ENCODE measurements at places on chromosomes 11 and 22.

- DNase-seq = no peak
These were observed 2.0 kb downstream of the P2RX3 start for GRCh38 chr11:57340039-57340615.

- no peak for DNase-seq
These were observed 593.6 kb downstream of the CNTN5 start for GRCh38 chr11:99614352-99614751.

DNA sequence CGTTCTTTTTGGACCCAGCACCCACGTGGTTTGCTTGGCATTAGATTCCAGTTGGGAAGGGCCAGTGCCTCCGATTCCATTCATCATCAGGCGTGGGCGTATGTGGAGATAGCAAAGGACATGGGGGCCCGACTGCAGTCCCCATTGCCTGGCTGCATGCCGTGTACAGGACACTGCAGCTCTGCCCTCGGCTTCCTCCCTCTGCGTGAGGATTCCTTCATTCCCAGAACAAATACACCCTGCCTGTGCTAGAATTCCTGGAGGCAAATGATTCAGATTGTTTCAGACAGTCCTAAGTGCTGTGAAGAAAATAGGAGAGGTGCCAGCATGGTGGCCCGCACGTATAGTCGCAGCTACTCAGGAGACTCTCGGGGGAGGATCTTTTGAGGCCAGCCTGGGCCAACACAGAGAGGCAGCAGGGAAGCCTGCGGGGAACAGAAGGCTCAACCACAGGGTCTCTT, 15.4 kb downstream of the DERL3 start:
- no peak for DNase-seq

GRCh38 chr11:69501891-69502860, 20.7 kb downstream of the LINC01488 start:
- no peak for DNase-seq

GRCh38 chr22:23072077-23072910, 2.0 kb downstream of the GNAZ start:
- DNase-seq = no peak

GRCh38 chr11:46348566-46349401, 1.5 kb downstream of the DGKZ start:
- no peak for DNase-seq

DNA sequence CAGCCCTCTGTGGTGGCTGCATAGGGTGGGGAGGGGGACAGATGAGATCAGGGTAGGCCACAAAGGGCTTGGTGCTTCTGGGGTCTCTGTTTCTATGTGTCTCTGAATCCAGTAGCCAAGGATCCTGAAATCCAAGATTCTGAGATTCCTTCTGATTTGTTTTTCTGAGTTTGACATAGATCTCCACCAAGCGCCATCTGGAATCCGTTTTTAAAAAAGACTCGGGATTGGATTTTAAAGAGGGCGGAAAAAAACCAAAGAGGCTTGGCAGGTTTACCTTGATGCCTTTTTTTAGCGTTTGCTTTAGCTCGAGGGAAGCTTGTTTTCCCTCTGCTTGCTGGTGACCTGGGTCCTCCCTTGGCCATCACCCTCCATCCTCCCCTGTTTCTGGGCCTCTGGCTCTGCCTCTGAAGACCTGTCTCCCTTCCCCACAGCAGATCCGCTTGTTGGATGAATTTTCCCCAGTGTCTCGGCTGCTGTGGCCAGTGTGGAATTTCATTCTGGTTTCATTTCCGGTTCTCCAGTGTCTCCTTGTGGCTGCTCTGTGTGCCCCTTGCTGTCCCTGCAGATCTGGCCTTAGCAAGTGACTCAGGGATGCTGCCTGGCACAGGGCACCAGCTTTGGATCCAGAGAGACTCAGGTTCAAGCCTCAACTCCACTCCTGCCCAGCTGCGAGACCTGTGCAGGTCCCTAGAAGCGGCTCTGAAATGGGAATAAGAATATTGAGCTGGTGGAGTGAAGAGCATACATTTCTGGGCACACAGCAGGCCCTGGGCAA, 15.1 kb downstream of the SYNGR1 start:
- DNase-seq = no peak

DNA sequence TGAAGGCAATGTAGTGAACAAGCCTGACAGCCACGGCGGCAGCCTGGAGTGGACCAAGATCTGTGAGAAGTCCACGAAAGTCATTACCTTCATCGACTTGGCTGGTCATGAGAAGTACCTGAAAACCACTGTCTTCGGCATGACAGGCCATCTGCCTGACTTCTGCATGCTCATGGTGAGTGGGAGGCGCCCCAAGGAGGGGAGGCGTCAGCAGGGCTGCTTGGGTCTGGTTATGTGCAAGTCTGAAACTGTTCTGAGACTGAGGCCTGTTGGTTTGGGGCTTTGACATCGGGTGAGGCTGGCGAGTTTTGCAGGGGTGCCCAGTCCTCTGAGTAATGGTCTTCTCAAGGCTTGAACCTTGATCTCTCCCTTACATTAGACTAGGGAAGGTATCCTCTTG, 11.1 kb downstream of the GTPBP1 start:
- no peak for DNase-seq

DNA sequence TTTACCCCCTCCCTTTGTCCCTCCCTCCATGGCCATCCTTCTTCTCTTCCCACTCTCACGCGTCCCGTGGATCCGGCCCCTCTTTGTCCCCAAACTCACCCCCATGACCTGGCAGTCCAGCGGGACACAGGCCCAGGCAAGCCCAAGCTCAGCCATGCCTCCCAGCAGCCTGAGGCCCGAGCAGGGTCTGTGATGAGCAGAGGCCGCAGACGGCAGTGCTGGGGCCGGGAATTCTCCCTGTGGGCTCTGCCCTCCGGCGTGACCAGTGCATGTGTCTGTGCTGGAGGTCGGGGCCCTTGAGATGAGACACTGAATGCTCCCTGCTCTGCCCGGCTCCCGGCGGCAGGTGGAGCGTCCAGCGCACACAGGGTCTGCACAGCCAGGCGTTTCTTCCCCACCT, 237.9 kb downstream of the BRD1 start:
- no peak for DNase-seq

GRCh38 chr22:49715450-49715849, 112.2 kb downstream of the BRD1 start:
- no peak for DNase-seq

DNA sequence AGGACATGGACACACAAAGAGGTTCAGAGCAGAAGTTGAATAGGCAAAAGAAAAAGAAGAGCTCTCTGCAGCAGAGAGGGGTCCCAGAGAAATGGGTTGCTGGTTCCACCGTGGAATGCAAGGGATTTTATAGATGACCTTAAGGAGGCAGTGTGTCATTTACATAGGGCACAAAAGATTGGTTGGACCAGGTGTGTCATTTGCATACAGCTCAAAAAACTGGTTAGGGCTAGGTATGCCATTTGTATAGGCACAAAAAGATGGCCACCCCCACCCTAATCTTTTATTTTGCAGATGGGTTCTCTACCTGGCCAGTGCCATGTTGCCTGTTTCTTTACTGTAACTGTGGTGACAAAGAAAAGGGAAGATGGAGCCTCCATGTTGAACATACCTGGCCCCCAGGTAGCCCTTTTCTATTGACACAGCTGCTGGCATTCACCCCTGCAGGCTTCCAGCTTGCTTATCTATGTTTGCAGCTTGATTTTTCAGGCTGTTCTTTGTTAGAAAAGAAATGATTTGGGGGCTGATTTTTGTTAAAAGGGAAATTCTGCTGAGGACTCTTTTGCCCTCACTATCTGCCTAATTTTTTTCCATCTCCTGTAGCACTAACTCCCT, 3.1 kb upstream of the CAVIN3 start:
- DNase-seq = no peak

GRCh38 chr11:2537896-2538724, 93.3 kb downstream of the KCNQ1 start:
- no peak for DNase-seq

DNA sequence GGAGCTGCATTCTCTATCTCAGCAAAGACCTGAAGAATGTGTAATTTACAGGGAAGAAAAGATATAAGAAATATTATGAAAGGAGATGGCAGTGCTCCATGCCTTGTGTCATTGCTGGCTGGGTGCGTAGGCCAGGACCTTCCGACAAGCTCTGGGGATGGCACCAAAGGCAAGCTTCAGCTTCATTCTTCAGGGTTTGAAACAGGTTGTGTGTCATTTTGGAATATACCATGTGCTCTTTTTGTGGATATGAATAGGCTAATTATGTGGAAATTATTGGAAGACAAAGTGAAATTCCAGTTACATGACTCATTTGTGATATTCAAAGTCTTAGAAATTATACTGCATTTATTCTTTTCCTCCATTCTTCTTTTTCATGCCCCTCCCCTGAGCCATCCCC, 5.7 kb upstream of the KIRREL3 start:
- no peak for DNase-seq

DNA sequence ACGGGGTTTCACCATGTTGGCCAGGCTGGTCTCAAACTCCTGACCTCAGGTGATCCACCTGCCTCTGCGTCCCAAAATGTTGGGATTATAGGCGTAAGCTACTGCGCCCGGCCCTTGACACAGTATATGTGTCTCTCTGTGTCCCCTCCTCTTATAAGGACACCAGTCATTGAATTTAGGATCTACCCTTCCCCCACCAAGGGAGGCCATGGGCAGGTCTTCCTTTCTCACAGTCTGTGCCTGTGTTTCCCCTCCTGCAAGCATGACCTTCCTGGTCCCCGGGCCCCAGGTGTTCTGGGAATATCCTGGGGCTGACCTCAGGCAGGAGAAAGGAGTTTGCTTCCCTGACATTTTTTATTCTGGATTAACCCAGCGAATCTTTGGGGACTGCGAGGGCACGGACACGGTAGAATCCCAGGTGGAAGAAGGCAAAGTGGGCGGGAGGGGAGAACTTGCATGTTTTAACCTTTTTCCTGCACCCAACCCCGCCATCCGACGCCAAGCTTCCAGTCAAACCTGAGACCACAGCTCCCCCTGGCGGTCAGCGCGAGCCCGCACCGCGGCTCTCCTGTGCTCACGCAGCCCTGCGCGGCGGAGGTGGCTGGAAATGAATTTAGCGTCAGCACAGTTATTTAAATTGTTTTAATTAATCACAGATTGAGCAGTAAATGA, 42.1 kb upstream of the ISX start:
- DNase-seq = peak; percentile 66

DNA sequence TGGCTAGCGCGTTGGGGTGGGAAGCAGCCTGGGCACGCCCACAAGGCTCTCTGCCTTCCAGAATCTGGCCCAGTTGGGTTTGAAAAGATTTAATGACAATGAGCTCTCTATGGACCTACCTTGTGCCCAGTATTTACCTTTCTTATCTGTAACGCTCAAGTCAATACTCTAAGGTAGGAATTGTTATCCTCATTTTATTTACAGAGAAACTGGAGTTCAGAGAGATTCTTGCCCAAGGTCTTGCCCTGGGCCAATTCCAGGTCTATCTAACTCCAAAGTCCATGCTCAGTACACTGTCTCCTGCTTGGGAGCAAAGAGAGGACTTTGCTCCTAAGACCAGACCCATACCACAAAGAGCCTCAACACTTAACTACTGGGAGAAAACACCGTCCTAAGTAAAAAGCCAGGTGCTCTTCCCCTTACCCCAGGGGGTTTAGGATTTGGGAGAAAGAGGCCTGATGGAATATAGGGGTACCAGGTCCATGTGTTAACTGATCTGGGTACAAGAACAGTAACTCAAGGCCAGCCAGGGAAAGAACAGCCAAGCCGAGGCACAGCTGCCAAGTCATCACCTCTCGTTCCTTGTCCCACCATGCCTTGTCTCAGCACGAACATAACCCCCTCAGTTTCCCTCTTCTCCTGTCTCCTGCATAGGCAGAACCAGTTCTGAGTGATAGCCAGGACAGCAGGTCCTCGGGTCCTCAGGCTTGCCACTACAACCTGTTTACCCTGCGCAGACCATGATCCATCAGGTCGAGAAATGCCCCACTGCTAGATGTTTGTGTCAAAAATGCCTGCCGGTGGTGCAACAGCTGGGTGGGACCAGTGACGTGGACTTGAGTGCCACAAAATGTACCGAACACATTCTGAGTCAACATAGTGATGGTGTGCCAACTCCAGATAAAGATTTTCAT, 14.6 kb downstream of the APOA4 start:
- DNase-seq = no peak

- DNase-seq = peak; percentile 50
These were observed 20.3 kb upstream of the ZC3H12C start for GRCh38 chr11:110072930-110073329.

GRCh38 chr11:70212227-70212811, 9.2 kb downstream of the FADD start:
- peak; percentile 22 for DNase-seq

- no peak for DNase-seq
These were observed 321.6 kb upstream of the TENM4 start for GRCh38 chr11:79762279-79762921.

GRCh38 chr11:125348674-125349309, 147.3 kb downstream of the FEZ1 start:
- DNase-seq = peak; percentile 51

DNA sequence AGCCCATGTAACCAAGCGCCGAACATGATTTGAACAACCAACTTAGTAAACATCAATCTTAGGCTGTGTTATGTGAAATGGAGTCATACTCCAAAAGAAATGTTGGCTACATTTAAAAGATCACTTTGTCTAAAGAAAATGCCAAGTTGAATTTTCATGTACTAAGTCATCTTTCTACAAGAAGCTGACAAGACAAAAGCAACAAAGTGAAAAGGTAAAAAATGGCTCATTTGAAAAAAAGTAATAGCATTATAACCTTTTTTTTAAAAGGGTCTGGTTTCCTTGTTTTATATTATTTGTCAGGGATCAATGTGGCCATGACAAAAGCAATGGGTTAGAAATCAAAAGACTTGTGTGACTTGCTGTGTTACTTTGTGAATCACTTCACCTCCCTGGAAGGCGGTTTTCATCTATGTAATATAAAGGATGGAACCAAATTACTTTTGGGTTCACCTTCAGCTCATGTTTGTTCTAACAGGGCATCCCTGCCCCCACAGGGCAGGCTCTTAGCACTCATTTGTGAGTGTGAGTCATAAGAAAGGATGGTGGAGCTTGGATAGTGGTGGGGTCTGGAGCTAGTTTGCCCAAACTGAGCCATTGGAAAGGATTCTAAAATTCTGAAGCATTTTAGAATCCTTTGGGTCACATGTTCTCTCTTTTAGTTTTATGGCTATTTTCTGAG, 131.9 kb upstream of the MTMR2 start:
- no peak for DNase-seq

GRCh38 chr22:17476838-17477237, 86.5 kb upstream of the SLC25A18 start:
- DNase-seq = no peak

DNA sequence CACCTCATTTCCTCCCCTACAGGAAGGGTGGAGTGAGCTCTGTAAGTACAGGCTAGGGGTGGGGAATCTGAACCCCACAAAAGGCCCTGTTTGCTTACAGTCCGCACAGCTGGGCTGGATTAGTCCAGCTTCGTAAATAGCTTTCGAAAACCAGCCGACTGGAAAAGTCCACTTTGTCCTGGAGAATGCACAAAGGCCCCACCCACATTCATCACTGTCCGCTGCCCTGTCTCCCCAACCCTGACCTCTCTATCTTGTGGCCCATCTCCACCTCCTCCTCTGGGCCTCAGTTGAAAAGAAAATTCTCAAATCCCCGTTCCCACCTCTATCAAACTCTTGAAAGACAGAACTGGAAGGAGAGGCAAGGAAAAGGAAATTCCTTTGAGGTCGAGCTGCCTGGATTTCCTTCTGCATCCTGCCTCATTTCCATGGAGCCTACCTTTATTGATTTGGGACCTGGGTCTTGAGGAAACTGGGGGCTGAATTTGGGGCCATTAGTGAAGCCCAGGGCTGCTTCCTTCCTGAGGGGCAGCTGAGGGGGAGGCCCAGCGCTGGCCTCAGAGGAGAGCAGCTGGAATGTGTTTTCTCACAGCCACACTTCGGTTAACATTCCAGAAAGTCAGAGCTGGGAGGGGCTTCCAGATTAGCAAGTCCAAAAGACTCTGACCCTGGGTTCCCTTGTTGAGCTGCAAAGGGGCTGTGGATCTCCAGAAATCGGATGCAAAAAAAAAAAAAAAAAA, 147.6 kb downstream of the FBXO7 start:
- no peak for DNase-seq

- no peak for DNase-seq
These were observed 3.9 kb downstream of the CTSD start for GRCh38 chr11:1759851-1760220.
